ENCODE measurements at places on chromosomes 3 and 15. TPM values are rescaled to one million over a fixed set of nuclear protein-coding genes. Genes with fewer than 3 reads are reported as not detected.

The TRIM71 gene
- not detected for total RNA-seq

DNA sequence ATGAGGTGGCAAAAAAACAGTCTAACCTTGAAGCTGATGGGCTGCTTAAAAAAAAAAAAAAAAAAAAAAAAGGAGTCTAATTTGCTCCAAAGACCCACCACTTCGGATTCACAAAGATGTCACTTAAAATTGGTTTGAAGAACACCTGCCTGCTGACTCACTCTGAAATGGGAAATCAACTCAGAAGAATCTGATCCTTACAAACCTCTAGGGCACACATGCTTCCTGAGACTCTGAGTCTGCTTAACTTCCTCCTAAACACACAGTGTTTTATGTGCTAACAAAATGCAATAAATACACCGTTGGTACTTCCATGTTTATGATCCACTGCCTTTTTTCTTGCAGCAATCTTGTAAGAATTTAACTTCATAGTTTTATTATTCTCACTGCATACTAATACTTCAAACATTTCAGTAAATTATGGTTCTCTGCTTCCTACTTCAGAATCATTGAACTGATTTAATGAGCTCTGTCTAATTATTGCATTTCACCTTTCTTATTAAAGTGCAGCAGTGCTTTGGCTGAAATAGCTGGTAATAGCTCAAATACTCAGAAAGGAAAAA lies 73.0 kb upstream of the FRMD4B start:
- DNase-seq: no peak

- no peak for DNase-seq
Observed at GRCh38 chr3:196320137-196320536, 2.1 kb upstream of the DYNLT2B start.

GRCh38 chr3:17234382-17234781 lies 349.6 kb downstream of the PLCL2 start:
- DNase-seq: no peak

All from aorta (tissue), 5 donors.